Anterior cingulate cortex (tissue), 58 donors: ENCODE measurements at places on chromosomes 7 and 10.

DNA sequence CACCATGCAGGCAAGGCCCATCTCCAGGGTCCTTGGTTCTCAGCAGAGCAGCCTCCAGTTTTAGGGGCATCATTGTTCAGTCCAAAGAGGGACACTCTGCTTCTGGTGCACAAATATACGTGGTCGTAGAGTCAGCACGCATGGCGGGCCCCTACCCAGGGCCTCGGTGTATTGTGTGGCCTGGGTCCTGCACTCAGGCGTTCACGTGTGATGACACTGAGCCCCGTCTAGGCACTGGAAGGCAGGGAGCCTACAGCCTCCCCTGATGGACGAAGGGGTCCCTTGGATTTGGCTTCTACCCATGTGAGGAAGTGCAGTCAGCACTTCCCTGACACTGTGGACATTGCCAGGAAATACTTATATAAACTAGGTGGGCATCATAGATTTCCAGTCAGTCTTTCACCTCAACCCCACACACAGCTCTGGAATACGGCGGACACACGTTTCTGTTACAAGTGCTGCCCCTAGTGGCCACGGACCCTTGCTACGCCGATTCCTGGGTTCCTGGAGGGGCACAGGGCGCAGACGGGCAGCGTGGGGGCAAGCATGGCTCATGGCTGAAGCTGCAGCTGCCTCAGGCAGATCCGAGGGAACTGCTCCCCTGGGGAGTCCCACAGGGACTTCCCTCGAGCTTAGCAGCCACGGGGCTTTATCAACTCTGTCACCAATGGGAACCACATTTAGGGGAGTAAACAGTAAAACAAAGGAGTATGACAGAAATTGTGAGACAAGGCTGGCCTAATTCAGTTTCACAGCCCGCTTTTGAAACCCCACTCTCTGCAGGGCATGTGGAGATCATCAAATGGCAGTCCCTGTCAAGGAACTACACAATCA is 25.4 kb downstream of the AIFM2 start:
- no peak for DNase-seq

DNA sequence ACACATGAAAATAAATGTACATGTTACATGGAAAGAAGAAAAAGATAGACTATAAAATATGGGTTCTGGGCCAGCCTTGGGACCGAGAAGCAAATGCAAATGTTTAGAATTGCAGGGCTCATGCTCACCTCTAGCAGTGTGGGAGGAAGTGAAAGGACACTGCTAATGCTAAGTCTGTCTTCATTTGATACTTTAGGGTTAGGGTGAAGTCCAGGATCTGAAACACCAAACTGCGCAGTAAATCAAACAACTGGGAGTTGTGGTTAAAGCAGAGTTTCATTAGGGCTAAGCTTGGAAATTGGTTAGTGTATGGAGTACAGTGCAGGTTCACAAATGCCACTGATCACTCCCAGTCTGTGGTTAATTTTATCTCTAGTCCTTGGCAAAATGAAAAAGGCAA is 73.2 kb upstream of the PDK4 start:
- DNase-seq: no peak

DNA sequence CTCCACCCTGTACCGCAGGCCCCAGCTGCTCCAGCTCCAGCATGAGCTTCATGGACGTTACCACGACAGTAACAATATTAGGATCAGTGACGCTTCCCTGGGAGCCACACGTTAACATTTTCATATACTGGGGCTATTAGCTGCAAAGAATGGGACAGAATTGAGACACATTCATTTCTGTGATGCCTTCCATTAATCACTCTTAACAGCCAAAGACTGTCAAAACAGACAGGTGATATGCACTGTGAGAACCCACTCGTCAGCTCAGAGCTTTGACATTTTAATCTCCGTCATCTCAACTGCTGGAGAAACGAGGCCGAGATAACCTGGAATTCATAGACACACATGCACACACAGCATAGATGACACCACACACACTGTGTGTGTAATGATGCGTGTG is 408.4 kb upstream of the SHH start:
- no peak for DNase-seq

DNA sequence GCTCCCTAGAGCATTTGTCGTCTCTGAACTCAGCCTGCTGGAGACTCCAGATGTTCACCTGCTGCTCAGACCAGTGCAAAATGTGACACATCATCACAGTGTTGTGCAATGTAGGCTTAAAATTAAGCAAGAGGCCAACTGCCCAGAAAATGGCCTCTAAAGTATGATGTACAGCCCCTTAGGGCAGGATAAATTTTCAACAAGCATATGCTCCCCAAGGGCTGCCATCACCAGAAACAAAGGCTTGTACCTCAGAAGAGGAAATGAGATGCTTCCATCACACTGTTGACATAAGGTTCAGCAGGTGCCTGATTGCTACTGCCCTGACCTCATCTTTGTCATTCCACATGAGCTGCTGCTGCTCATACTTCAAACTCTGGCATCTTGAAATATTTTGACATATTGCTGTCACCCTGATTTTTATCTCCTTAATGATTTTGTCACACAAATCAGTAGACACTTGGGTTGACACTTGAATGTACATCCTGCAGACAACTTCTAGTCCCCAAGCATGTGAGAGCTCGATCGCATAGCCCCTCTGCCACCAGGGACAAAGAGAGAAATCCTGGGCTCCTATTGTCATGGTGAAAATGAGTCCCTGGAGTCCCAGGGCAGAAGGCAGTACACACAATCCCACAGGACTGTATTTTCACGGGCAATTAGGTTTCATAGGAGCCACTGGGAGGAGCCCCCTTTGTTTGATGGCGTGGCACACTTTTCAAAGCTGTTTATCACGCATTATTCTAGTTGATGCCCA is 219.7 kb upstream of the STK17A start:
- no peak for DNase-seq

GRCh38 chr10:33142295-33142694 is 184.3 kb upstream of the ITGB1 start:
- no peak for DNase-seq

- DNase-seq: no peak
These were observed 25.7 kb downstream of the CACNA2D1 start for GRCh38 chr7:82417898-82418297.

DNA sequence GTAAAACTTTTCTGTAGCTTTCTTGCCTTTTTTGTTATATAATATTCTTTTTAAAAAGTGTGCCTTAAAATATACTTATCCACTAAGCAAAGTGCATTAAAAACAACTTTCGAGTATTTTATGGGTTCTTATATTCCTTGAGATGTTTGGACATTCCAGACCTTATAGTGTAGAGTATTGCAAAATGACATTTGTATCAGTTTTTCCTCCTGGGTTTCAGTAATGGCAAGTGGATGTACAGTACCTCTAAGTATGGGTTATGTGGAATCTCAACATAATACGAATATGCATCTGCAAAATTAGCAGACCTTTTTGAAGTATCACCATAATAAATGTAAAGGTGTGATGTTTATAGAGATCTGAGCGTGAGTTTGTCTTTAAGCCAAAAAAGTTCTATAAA is 2.7 kb downstream of the CDK13 start:
- DNase-seq: no peak

GRCh38 chr7:1848013-1848640 is 178.1 kb downstream of the ELFN1 start:
- no peak for DNase-seq

DNA sequence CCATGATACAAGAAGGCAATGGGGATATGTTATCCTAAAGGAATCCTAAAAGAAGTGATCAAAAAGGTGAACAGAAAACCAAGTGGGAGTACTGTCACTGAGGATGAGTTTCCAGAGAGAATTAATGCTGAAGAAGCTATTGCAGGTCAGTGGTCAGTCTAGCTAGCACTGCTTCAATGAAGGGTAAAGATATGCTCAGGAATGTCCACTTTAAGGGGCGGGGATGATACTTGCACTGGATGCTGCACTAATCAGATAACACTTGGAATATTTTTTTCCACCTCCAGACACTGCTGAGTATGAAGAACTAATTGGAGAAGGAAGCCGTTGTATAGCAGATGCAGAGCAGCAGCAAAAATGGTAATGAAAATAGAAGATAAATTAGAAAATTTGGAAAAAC is 75.3 kb downstream of the LRRC17 start:
- DNase-seq: no peak

- no peak for DNase-seq
These were observed 293.4 kb upstream of the MKLN1 start for GRCh38 chr7:131034166-131034881.

GRCh38 chr10:88920986-88921593 is 31.5 kb downstream of the ACTA2 start:
- no peak for DNase-seq

DNA sequence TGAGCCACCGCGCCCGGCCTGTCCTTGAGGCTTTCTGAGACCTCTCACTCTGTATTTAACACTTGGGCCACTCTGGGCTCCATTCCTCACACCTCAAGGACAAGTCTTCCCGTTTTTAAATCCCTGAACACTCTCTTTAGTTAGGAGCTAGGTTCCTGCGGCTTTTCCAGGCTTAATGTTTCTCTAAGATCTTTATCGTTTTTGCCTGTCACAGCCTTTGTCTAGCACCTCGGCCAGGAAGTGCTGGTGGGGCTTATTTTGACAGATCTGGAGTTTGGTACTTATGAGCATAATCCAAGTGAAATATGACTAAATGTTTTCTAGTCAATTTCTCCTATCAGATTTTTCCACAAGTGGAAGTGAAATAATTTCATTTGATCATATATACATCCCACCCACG is 186.6 kb downstream of the DPY19L1 start:
- DNase-seq: no peak

DNA sequence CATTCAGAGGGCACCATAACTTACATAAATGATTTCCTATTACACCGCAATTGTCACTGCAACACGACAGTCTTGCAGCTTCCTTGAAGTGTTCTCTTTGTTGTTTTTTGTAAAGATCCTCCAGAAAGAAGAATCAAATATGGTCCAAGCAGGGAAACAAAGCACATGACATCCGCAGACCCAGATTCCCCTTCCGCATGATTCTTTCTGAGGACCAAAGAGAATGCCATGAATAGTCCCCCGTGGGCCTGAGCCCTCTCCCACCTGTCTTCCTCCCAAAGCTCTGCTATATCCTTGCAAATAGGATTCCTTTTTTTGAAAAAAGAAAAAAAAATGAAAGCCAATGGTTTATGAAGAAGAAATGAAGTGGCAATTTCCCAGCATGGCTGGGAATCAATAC is 10.8 kb downstream of the PLXNA4 start:
- no peak for DNase-seq

DNA sequence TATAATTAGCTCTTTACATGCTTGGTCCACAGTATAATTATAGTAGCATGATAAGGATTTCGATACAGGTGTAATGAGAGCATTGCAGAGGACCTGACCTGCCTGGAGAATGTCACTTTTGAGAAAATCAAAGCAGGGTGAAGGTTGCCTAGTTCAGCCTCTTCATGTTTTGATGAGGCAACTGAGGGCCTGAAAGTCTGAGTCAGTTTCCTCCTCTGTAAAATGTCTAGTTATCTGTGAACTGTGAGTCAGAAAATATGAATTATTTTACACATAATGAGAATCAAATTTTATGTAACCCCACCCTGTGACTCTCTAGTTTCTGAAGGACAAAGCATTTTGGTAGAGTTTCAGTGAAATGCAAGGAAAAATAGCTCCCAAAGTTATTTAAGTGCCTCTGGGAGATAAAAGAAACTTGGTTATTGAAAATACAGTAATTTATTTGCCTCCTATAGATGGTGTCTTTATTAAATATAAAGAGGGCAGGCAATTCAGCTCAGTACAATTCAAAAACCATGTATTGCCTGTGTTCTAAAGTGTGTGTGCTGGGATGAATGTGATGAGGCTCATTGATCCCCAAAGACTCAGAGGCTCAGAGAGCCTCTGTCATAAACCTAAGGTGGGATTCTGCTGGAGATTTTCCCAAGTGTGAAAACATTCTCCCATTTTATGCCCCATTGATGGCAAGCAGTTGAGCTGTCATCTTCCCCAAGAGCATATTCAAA is 37.3 kb upstream of the SAMD9L start:
- no peak for DNase-seq

GRCh38 chr7:105885387-105886111 is 9.2 kb upstream of the ATXN7L1 start:
- DNase-seq: no peak

DNA sequence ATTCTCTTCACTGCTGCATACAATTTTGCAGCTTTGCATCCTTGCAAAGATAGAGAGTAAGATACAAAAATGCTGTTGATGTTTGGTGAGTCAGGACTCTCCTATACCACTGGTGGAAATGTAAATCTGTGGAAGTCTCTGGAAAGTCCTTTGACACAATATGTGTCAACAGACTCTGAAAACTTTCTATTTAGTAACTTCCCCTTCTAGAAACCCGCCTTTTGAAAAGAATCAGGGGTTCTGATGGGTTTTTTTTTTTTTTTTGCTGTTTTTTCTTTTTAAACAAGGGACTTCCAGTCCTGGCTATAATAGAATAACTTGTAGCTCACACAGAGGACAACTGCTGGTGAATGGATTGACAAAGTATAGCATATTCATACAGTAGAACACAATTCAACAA is 16.4 kb downstream of the NOD1 start:
- DNase-seq: no peak

- no peak for DNase-seq
These were observed 1.2 kb downstream of the CALML5 start for GRCh38 chr10:5497948-5498730.

DNA sequence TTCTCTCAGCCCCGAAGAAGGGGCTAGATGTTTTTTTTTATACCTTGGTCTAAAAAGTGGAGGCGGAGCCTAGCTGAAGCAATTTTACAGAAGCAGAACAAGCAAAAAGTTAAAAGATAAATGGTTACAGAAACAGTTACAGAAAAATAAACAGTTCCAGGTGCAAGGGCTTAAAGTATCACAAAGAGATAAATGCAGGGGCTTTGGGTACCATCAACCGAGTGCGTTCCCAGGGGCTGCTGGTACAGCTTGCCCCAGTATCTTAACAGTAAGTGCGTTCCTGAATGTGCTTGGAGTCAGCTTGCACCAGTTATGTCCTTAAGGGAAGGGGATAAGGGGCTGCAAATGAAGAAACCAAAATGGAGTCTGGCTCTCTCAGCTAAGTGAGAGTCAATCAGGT is 173.9 kb upstream of the MBL2 start:
- no peak for DNase-seq

- no peak for DNase-seq
These were observed 189.5 kb downstream of the JAZF1 start for GRCh38 chr7:27991006-27991528.

GRCh38 chr7:137488038-137488437 is 144.5 kb upstream of the PTN start:
- no peak for DNase-seq

DNA sequence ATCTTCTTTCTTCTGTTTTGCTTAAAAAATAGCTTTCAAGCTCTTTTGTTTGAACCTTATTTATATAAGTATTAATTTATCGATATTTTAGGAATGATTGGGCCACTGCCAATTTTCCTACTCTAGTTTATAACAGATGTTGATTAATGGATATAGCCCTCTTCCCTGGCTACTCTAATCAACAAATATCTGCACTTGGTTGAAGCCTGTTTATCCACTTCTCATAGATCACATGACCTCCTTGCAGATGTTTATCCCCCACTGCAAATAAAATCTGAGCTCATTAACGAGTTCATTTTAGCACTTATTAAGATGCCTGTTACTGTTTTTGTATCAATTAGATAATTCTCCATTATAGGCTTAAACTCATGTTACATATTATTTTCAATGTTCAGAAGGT is 715.3 kb downstream of the CNTNAP2 start:
- DNase-seq: no peak
